ENCODE measurements at places on chromosomes 13 and 19.
A peak's percentile ranks its signal among the peaks of the same experiment; 100 is the strongest.

GRCh38 chr19:3440082-3440481 lies 40.2 kb downstream of the SMIM24 start:
- DNase-seq = peak; percentile 18

DNA sequence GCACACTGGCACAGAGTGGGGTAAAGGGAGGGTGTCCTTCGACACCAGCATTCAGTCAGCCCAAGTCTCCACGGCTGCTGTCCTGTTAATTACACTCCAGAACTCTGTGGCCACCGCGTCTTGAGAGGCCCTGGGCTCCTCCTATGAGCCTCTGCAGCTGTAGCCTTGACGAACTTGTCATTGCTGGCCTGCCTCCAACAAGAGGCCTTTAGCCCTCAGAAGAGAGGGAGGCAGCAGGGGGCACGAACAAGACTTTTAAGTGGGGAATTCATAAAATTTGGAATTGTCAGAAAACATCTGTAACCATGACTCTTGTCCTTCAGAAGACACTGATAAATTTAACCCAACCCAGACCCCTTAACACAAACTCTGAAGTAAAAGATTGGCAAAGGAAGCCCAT lies 241.9 kb downstream of the UQCRFS1 start:
- no peak for DNase-seq

GRCh38 chr13:112652512-112653070 lies 37.2 kb upstream of the ATP11A start:
- DNase-seq = no peak

GRCh38 chr13:39485314-39485700 lies 117.7 kb downstream of the LHFPL6 start:
- no peak for DNase-seq

- no peak for DNase-seq
These were observed 10.4 kb upstream of the MAP2K2 start for GRCh38 chr19:4134351-4134750.

- no peak for DNase-seq
These were observed at the start of gene PRODH2 for GRCh38 chr19:35812220-35813042. TSS of gene PRODH2 (minus strand) at chr19:35812845. CDS start at chr19:35812805, 40 bp downstream.

DNA sequence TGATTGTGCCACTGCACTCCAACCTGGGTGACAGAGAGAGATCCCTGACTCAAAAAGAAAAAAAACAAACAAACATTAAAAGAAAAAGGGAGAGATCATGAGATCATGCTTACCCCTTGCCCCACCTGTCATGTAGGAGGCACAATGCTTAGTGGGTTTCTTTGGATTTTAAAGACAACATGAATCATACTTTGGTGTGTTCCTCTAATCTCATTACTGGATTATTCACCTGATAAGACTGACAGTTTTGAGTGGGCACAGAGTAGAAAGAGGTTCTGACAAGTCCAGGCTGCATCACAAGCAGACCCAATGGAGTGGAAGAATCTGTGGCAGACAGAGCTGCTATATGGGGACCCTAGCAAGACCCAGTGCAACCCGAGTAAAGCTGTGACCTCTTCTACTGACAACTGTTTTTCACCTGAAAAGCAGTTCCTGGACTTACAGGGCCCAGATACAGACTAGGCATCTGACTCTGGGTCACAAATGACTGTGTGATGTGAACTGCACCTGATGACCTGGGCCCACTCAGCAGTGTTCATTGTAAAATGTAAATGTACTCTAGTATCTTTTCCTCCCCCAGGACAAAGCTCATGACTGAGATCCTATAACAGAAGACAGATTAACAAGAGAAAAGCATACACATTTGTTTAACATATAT lies 28.9 kb upstream of the USP12 start:
- no peak for DNase-seq

- DNase-seq = no peak
These were observed 84.0 kb downstream of the ATP11A start for GRCh38 chr13:112773601-112774447.
